Ammon's horn (tissue), 1 donor: ENCODE measurements at places on chromosomes 12 and 14.

DNA sequence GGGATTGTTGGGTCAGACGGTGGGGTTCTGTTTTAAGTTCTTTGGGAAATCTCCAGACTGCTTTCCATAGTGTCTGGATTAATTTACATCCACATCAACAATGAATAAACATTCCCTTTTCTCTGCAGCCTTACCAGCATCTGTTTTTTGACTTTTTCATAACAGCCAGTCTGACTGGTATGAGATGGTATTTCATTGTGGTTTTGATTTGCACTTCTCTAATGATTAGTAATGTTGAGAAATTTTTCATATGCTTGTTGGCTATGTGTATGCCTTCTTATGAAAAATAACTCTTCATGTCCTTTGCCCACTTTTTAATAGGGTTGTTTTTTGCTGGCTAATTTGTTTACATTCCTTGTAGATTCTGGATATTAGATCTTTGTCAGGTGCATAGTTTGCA, 140.8 kb upstream of the CNTN1 start:
- no peak for DNase-seq

DNA sequence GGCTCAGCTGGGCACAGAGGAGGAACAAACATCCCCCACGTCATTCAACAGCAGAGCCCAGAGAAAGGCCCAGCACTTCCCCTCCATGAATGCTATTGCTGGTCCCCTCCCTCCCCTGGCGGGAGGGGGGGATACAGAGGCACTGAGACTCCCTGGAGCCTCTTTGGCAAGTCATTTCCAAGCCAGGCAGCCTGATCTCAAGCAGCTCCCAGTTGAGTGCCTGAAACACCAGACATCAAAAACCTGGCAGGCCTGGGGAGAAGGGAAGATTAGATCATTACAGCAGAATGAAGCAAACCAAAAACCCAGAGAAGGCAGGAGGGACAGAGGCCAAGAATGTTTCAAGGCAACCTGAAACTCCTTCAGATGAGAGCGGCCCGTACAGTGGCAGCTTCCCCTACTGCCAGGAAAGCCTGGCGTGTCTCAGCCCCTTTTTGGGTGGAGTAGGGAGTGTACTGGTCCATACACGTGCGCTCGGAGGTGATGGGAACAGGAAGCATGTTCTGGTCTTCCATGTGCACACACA, 92.1 kb downstream of the LRRC74A start:
- DNase-seq: peak; percentile 80

GRCh38 chr14:85566603-85567002, 36.7 kb downstream of the FLRT2 start:
- DNase-seq: no peak

- DNase-seq: no peak
These were observed 111.2 kb upstream of the NOVA1 start for GRCh38 chr14:26709019-26709418.

- no peak for DNase-seq
These were observed 9.1 kb downstream of the GATC start for GRCh38 chr12:120455302-120455701.

DNA sequence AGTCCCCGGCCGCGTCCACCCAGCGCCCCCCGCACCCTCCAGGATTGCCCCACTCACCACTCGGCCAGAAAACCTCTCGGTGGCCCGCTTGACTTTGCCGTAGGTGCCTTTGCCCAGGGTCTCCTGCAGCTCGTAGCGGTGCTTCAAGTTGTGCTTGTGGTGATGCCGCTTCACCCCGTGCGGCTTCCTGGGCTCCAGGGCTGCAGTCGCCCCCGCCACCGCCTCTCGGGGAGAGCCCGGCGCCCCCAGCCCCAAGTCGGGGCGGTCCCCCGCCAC, 459 bp downstream of the NUAK1 start:
- DNase-seq: peak; percentile 39

DNA sequence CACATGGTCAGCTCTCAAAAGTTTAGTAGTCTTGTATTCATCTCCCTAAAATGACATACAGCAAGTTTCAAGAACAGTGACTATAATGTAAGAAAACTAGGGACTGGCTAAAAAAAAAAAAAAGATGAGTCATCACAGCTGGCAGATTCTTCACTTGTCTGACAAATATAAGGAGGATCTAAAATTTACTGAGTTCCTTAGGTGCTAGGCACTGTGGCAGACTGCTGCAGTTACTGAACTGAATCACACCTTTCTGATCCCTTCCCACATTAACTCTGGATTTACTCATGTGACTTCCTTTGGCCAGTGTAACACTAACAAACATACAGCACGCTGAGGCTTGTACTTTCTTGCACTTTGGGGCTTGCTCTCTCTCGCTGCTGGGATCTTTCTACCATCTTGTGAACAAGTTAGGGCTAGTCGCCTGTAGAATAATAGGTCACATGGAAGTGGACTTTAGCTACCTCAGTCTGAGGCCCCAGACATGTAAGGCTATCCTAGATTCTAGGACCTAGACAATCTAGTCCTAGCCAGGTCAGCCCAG, 32.1 kb downstream of the BAZ1A start:
- DNase-seq: no peak

DNA sequence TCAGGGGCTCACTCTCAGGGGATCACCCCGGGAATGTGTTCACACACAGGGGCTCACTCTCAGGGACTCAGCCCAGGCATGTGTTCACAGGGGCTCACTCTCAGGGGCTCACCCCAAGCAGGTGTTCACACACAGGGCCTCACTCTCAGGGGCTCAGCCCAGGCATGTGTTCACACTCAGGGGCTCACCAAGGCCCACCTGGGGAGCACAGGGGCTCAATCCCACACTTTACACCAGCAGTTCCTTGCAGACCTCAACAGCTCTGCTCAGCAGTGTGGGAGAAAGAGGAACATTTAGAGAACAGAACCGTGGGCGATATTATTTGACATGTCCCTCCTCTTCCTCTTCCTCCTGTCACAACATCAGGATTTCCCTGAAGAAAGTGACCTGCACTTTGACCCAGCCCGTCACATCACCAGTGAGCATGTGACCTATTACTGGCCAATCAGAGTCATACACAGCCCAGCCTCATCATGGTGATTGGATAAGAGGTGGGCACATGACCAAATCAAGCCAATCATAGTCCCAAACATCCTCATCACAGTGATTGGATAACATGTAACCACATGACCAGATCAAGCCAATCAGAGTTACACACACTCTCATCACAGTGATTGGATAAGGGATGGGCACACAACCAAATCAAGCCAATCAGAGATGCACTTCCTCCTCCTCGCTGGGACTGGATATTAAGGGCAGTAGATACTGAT, 359.4 kb upstream of the SFSWAP start:
- no peak for DNase-seq

- peak; percentile 86 for DNase-seq
These were observed 1181.2 kb downstream of the VRK1 start for GRCh38 chr14:97978341-97978740.

GRCh38 chr14:98181768-98182167, 1090.2 kb downstream of the BCL11B start:
- DNase-seq: no peak

- no peak for DNase-seq
These were observed 8.9 kb downstream of the TOGARAM1 start for GRCh38 chr14:44970907-44971306.

DNA sequence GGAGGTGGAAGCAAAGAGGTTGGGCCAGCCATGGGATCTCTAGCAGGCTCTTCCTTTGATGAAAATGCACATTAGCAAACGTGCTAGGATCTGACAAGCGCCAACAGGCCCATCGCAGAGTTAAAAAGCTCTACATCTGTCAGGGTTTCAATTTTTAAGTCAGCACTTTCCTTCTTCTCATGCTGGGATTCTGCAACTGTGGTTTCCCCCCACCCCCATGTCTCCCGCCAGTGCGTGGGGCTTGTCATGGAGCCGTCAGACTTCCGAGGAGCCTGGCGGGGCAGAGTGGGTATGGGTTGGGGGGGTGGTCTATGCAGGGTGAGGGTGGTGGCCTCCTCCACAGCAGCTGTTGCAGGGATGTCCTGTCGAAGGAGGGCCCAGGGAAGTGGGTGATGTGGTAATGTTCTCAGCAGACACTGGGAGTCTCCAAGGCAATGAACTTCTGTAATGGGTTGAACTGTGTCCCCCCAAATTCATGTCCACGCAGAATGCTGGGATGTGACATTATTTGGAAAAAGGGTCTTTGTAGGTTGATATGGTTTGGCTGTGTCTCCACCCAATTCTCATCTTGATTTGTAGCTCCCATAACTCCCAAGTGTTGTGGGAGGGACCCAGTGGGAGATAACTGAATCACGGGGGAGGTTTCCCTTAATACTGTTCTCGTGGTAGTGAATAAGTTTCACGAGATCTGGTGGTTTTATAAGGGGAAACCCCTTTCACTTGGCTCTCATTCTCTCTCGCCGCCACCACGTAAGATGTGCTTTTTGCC, 115.2 kb upstream of the MAP1LC3B2 start:
- no peak for DNase-seq

DNA sequence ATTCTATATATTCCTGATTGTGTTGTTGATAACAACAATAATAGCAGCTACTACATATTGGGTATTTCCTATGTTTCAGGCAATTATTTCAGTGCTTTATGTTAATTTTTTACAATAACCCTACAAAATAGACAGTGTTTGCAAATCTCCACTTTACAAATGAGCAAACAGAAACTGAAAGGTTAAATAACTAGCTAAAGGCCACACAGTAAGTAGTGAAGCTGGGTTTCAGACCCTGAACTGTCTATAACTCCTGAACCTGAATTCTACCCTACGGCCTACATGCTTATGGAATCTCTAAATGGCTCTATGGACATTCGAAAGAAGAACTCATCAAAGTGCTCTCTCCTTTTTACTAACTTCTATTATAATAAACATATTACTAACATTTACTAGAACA, 19.7 kb upstream of the NUDT4 start:
- no peak for DNase-seq

DNA sequence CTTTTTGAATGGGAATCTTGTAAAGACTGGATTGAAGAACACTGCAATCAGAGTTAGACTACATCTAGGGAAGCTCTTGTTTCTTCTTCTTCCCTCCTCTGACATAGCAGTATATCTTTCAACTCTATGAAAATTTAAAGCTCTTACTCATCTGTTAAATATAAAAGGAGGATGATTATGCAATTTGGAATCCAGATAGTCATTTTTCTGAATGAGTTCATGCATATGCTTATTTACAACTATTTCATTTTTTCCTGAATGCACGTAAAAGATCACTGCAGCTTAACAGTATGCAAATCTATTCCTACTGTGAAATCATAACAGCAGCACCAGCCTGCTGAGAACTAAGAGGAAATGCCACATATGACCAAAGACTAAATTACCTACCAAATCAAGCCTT, 133.5 kb upstream of the TMCC3 start:
- DNase-seq: no peak
